ENCODE measurements at places on chromosomes 2 and 18.

DNA sequence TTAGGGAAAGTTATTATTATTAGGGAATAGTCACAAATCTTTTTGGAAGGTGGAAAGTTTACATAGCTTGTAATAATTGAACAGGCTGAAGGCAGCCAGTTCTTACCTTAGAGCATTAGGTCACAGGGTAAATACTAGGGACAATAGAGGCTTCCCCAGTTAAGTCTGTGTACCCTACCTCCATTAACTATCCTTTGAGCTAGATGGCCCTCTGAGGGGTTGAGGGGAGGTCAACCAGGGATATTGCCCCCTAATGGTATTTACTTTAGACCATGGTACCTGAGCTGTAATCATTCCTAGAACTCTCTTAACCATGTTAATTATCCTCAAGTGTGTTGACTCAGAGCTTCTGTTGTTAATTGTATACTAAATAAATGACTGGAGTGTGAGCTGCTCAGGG, 120.5 kb upstream of the SCN7A start:
- H3K36me3 ChIP-seq, result no peaks in the 10 kb centered on the region
- DNase-seq, result no peak
- H3K4me3 ChIP-seq, result peak overlapping the region; percentile 6
- H3K27me3 ChIP-seq, result peaks cover 4% of the 10 kb centered on the region
- H3K4me1 ChIP-seq, result peaks cover 20% of the 10 kb centered on the region
- H3K27ac ChIP-seq, result peak overlapping the region; percentile 61

DNA sequence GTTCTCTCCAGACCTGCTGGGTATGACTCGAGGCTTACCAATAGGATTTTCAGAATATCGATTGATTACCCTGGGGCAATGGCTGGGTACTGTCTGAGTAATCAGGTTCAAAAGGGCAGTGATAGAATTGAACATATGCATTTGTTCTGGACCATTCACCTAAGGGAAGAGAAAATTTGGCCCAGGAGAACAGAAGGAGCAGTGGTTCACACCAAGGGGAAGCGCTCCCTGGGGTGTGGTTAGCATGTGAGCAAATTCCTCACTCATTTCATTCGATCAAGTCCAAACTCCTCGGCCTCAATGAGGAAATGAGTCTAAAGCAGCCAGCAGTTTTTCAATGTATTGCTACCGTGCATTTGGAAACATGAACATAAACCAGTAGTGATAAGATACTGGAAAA, 55.6 kb downstream of the CYP26B1 start:
- H3K27me3 ChIP-seq, result peaks cover 5% of the 10 kb centered on the region
- DNase-seq, result no peak
- peaks cover 5% of the 10 kb centered on the region for H3K4me1 ChIP-seq
- H3K4me3 ChIP-seq, result no peak overlapping the region
- no peak overlapping the region for H3K27ac ChIP-seq

- peaks cover 6% of the 10 kb centered on the region for H3K4me1 ChIP-seq
- no peaks in the 10 kb centered on the region for H3K27me3 ChIP-seq
- peak overlapping the region; percentile 19 for H3K27ac ChIP-seq
- H3K36me3 ChIP-seq, result no peaks in the 10 kb centered on the region
Measured at GRCh38 chr18:31217038-31217849, 54.6 kb upstream of the DSC1 start.

GRCh38 chr18:36963464-36963863, 134.5 kb downstream of the KIAA1328 start:
- no peaks in the 10 kb centered on the region for H3K27me3 ChIP-seq
- H3K27ac ChIP-seq, result no peak overlapping the region
- peaks cover 24% of the 10 kb centered on the region for H3K36me3 ChIP-seq
- no peak for DNase-seq
- H3K4me3 ChIP-seq, result no peak overlapping the region

DNA sequence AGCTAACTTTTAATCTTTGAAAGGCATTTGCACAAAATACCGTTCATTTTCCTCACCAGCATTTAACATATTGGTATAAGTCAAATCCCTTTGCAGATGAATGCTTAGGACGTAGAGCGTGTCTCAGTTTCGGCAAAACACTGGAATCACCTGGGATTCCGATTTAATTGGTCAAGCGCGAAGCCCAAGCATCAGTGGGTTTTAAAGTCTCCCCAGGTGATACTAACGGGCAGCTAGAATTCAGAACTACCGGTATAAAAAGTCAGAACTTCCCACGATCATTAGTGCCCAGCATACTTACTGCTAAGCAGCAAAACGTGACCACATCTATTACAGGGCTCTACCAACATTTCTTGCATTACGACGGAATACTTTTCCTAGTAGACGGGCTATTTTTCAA, 24.6 kb downstream of the ALPK2 start:
- no peak overlapping the region for H3K4me3 ChIP-seq
- peaks cover 41% of the 10 kb centered on the region for H3K4me1 ChIP-seq
- no peaks in the 10 kb centered on the region for H3K36me3 ChIP-seq
- DNase-seq, result no peak
- H3K27me3 ChIP-seq, result no peaks in the 10 kb centered on the region
- H3K27ac ChIP-seq, result no peak overlapping the region
